ENCODE measurements at places on chromosomes 2 and 18.

DNA sequence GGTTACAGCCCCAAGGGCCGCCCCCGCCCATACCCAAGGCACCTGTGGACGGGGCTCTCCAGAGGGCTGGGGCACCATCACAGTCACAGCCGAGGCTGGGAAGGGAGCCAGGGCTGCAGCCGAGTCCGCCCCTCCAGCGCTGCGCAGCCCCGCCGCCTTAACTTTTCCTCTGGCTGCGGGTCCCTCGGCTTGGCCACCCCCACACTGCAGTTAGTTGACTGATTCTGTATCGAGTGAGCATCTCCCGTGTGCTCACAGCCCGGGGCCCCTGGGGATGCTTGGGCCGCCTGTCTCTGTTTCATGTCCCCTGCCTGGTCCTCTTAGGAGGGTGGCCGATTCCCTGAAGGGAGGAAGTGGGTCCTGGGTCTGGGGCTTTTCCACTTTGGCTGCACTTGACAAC, 33.7 kb downstream of the EMILIN2 start:
- DNase-seq, result no peak

DNA sequence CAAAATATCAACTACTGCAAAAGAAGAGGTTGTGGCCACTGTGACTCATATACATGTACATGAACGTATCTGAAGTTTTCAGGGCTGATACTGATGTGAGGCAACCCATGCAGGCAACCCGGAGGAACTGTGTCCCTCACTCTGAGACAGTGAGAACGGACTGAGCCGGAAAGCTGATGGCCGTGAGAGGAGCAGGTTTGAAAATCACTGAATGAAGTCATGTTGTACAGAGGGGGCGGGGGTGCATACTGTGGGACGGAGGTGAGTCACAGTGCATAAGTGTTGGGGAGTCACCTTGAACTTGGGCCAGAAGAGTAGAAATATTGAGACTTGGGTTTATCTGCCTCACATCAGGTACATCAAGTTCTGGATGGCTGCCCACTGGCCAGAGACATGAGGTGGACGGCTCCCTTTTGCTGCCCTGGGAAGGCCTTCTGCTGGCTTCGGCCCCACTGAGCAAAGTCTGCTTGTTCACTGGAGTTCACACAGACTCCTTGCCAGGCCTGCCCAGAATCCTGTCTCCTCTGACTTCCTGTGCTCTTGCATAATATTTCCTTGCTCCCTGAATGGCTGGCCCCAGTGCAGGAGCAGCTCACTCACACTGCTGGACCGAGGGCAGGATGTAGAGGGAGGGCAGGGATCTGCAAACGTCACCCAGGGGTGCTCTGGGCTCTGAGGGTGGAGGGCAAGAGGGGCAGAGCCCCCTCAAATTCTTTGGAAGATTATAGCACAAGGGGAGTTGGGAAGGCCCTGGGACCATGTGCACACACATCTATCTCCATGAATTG, 18.1 kb downstream of the EPAS1 start:
- DNase-seq, result peak; percentile 98

DNA sequence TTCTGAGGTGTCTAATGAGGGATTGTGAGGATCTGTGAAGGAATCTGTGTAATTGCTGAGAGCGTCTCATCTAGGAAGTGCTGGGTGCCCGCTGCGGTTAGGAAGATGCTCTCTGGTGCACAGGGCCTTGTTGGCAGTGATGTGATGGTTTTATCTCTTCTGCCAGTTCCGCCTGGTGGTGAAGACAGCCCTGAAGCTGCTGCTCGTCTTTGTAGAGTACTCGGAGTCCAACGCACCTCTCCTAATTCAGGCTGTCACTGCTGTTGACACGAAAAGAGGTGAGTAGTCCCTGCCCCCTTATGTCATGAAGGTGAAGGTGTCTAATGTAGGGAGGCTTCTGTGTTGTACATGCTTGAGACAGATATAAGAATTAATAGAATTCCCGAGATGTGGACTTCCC, 234.2 kb downstream of the TPGS2 start:
- no peak for DNase-seq

GRCh38 chr2:120821446-120822160, 85.9 kb downstream of the GLI2 start:
- DNase-seq, result no peak

- DNase-seq, result no peak
Measured at GRCh38 chr2:182415771-182416170, 11.1 kb downstream of the PDE1A start.

DNA sequence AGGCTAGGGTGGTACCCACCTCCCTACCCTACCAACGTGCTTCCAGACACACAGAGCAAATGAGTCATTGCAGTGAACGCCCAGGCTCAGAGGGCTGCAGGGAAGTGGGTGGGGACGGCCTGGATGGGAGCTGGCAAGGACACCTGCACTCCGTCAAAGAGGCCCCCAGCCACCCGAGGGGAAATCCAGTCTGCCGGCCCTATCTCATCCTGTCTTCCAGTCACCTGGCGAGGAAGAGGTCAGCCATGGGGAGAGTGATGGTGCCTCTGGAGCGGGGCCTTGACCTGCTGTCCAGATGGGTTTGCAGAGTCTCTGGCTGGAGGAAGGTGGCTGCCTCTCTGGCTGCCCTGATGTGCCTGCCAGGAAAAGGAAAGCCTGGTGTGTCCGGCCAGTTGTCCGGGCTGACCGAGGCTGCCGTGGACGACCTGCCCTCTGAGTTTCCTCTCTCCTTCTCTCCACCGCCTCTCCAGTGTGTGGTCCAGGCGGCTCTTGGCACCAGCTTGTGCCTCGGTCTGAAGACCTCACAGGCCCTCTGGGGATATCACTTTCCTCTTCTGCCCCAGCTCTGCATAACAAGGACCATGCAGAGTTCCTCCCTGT, 209.7 kb upstream of the COPS8 start:
- DNase-seq, result peak; percentile 55

DNA sequence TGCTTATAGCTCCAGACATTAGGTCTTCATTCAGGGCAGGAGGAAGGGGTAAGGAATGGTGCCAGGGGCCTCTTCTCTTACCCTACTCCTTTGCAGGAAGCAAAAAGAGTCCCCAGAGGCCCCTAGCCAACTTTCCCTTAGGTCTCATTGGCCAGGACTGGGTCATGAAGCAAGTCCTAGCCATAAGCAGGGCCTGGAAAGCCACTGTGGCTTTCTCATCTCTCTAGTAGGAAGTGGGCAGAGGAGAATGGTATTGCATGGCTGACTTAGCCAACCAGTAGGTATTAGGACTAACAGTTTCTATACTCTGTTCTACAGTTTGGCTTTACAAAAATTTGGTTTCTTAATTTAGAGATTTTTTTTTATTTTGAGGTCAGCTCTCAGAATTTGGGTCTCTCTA, 4.8 kb downstream of the FAM228A start:
- no peak for DNase-seq

- DNase-seq, result peak; percentile 68
Measured at GRCh38 chr2:105749583-105750400, 5.1 kb downstream of the NCK2 start.

DNA sequence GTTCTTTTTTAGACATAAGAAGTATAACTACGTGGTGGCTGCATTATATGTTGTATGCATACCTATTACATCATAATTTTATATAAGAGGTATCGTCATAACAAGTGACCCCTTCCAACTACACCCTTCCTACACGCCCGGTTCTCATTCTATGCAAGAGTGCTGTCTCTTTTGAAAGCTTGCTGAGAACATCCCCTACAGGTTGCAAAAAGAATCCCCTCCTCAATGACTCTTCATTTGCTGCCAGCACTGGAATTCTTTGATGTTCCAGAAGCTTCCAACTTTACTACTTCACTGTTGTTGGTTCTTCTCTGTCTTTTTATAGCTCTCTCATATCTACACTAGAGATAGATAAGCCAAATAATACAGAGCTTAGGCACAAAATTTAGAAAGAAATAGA, 66.4 kb downstream of the CDH7 start:
- no peak for DNase-seq

GRCh38 chr2:62227386-62228075, 31.6 kb downstream of the B3GNT2 start:
- peak; percentile 50 for DNase-seq

DNA sequence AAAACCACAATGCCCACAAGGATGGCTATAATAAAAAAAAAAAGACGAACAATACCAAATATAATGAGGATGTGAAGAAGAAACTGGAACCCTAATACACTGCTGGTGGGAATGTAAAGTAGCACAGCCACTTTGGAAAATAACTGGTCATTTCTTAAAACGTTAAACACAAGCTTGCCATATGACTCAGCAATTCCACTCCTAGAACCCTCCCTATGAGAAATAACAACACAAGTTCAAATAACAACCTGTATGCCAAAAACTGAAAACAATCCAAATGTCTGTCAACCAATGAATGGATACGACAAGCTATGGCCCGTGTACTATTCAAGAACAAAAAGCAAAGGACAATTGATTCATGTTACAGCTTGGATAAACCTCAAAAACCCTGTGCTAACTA, 7.0 kb upstream of the ALPK2 start:
- peak; percentile 78 for DNase-seq

GRCh38 chr2:156083763-156084493, 248.6 kb downstream of the NR4A2 start:
- peak; percentile 44 for DNase-seq

DNA sequence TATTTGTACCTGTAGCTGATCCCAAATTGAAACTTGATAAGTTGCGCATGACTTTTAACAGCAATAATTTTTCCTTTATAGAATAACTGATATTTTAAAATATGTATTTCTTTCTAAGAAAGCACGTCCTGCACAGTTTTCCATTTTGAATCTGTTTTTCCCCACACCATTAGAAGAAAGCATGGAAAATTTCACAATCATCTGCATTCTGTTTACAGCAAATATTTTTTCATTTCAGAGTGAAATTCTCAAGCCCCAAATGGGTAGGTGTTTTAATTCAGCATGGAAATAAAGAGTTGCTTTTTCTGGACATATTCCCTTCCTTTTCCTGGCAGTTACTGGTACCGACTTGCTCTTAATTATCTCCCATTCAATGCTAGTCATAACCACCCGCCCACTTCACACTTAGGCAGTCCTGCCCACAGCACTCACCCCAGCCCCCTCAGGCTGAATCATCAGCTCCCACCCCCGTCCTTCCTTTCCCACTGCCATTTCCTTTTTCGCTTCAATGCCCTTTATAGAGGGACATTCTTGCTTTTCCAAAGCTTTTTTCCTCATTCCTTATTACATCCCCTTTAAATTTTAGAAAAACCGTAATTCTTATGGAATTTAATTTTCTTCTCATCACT, 89.2 kb upstream of the GLS start:
- DNase-seq, result peak; percentile 79

GRCh38 chr18:66873899-66874298, 270.0 kb upstream of the CDH19 start:
- DNase-seq, result no peak

GRCh38 chr18:76202322-76202721, 292.7 kb downstream of the ZNF516 start:
- no peak for DNase-seq

DNA sequence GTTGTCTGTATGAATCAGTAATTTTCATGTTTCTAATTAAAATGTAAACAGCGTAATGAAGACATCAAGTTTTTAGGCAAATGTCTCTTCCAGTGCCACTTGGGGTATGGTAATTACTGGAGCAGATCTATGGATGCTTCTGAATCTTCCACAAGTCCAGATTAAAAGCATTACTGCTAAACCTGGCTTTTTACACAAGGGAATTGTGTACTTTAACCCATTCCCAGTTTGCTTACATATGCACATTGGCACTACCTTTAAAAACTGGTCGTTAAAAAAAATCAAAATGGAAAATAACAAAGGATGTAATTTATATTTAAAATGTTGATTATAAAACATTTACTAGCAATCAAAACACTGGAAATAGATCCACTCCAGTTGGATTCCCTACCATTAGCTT, 19.7 kb downstream of the FIGN start:
- no peak for DNase-seq

GRCh38 chr2:188244383-188244782, 47.3 kb upstream of the GULP1 start:
- peak; percentile 4 for DNase-seq

DNA sequence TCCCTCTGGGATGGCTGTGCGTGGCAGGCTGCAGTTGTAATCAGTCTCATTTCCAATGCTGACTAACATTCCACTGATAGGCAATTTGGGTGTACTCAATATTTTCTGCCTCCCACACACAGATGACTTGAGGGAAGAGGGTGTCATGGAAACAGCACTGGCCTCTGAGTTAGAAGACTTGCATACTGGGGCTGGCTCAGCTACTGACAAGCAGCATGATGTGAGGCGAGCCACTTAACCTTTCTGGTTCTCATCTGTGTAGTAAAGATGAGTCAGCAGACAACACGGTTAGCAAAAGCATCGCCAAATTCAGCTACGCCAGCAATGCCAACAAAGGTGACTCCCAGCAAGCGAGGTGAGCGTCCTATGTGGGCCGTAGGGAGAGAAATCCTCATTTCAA, 73.5 kb downstream of the COLEC12 start:
- peak; percentile 96 for DNase-seq

DNA sequence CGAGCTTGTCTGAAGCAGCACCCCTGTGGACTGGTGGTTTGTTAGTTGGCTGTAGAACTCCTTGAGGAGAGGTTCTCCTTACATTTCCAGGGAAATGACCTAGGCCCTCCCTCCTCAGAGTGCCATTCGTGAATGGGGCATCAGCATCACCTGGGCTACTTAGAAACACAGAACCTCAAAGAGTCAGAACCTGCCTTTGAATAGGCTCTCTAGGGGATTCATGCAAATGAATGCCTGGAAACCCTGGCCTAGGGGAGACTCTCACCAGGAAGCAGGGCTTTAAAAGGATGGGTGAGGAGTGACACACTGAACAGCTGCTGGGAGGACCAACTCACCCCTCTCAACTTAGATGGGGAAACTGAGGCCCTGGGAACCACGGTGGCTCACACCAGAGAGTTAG, 2.1 kb upstream of the MOCOS start:
- no peak for DNase-seq

DNA sequence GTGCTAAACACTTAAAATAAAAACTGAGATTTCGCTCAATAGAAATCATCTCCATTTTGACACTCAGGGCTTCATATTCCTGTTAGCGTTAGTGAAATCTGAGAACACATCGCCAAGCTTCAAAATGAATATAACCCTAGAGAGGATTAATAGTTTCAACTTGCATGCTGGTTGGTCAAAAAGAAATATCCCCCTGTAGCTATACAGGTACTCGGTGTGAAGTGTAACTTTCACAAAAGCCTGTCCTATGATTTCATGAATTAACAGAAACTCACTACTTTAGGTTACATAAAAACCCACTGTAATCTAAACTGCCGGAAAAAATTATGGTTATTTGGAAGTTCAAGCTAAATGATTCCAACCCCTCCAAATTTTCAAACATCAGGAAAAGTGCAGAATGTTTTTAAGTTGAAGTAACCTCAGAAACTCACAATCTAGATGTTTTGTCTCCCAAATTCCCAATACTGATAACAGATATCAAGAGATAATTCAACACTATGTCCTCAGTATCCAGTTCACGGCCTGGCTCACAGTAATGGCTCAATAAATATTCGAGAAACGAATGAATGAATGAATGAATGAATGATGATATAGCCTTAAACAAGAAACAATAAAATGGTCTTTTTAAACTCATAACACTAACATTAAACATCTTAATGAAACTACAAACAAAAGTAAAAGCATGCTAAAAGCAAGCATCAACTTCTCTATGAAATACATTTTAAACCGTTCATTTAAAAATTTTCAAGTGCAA, 2.5 kb downstream of the TLK1 start:
- no peak for DNase-seq

GRCh38 chr2:217975626-217976025, 27.2 kb downstream of the TNS1 start:
- DNase-seq, result no peak

- DNase-seq, result no peak
Measured at GRCh38 chr2:10246831-10247230, 55.9 kb upstream of the HPCAL1 start.

All from fibroblast of mammary gland (primary cell).